ENCODE measurements at places on chromosomes 5 and 9. TPM values are rescaled to one million over a fixed set of nuclear protein-coding genes. Genes with fewer than 3 reads are reported as not detected.

The SPATA31D4 gene
- under 0.01 TPM for total RNA-seq

The OR1J2 gene
- not detected for total RNA-seq

The GPR150 gene
- 0.33 TPM for total RNA-seq

The MRPS30 gene
- total RNA-seq: 85.7 TPM

The ALG2 gene
- 34.4 TPM for total RNA-seq

The CCDC152 gene
- total RNA-seq: 1.2 TPM

The RPL7A gene
- total RNA-seq: 2,513 TPM

The SPINK6 gene
- not detected for total RNA-seq

The HSPA5 gene
- total RNA-seq: 406 TPM

The C9orf50 gene
- 0.12 TPM for total RNA-seq

The PCDHA9 gene
- total RNA-seq: 0.11 TPM

The NR5A1 gene
- not detected for total RNA-seq

The TAS2R1 gene
- total RNA-seq: not detected

The CAVIN4 gene
- total RNA-seq: 1.6 TPM

The FST gene
- total RNA-seq: 30.8 TPM

The PAEP gene
- total RNA-seq: not detected

The DOCK8 gene
- 0.89 TPM for total RNA-seq

The KCNIP1 gene
- total RNA-seq: not detected

The LPAR1 gene
- total RNA-seq: 103 TPM

The PLEKHG4B gene
- under 0.01 TPM for total RNA-seq

The ARL14EPL gene
- total RNA-seq: 0.89 TPM

The SPATA31A5 gene
- not detected for total RNA-seq

The PARP8 gene
- 8.7 TPM for total RNA-seq

The SELENOP gene
- 63.2 TPM for total RNA-seq

The FAM221B gene
- total RNA-seq: not detected

The ARID3C gene
- total RNA-seq: 0.22 TPM

The PHF19 gene
- 24.0 TPM for total RNA-seq

The FBP1 gene
- not detected for total RNA-seq

The FAM151B gene
- 4.6 TPM for total RNA-seq

The ESM1 gene
- total RNA-seq: 212 TPM

The IFNA10 gene
- total RNA-seq: not detected

The EMB gene
- total RNA-seq: 3.2 TPM

The AGXT2 gene
- not detected for total RNA-seq

The MLANA gene
- not detected for total RNA-seq

The OR13C5 gene
- not detected for total RNA-seq

The FBXO10 gene
- total RNA-seq: 15.5 TPM

The PLAC8L1 gene
- not detected for total RNA-seq

The AIF1L gene
- total RNA-seq: 0.25 TPM

The UBE2QL1 gene
- total RNA-seq: 0.11 TPM

The PCDHB7 gene
- 0.11 TPM for total RNA-seq

The SLC34A3 gene
- not detected for total RNA-seq

The SLC46A2 gene
- total RNA-seq: not detected

The MSMP gene
- not detected for total RNA-seq

The GFI1B gene
- total RNA-seq: not detected

The GRXCR2 gene
- total RNA-seq: not detected

The BARHL1 gene
- not detected for total RNA-seq

The CARD19 gene
- total RNA-seq: 86.4 TPM

The TMEM174 gene
- total RNA-seq: not detected

The SLC6A19 gene
- total RNA-seq: not detected

The UGT3A1 gene
- total RNA-seq: not detected

The PCA3 gene
- total RNA-seq: under 0.01 TPM

The ACTL7B gene
- total RNA-seq: 0.11 TPM

The ABLIM3 gene
- total RNA-seq: 19.6 TPM
